ENCODE measurements at places on chromosomes 3 and 15. TPM values are rescaled to one million over a fixed set of nuclear protein-coding genes. Genes with fewer than 3 reads are reported as not detected.
A peak's percentile ranks its signal among the peaks of the same experiment; 100 is the strongest.

DNA sequence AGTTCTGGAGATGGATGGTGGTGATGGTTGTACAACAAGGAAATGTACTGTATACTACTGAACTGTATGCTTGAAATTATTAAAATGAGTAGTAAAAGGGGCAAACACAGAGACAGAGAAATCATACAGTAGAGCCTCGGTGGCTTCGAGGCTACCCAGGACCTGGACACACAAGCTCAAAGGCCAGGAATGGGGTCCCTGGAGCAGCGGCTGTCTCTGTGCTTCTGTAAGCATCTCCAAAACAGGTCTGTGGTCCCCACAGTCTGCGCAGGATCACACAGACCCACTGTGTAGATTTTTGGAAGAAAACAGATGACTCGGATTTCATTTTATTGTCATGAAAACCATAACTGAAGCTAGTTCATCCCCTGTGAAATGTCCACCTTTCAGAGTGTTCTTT is 39.7 kb downstream of the PGPEP1L start:
- no peak for DNase-seq
- no peak overlapping the region for H3K4me3 ChIP-seq
- no peak overlapping the region for H3K27ac ChIP-seq
- no peaks in the 10 kb centered on the region for H3K36me3 ChIP-seq
- H3K27me3 ChIP-seq = no peaks in the 10 kb centered on the region

GRCh38 chr15:75921732-75922703 is 18.3 kb downstream of the FBXO22 start:
- no peak overlapping the region for H3K4me3 ChIP-seq
- no peak for DNase-seq
- no peaks in the 10 kb centered on the region for H3K36me3 ChIP-seq
- no peak overlapping the region for H3K27ac ChIP-seq
- no peaks in the 10 kb centered on the region for H3K27me3 ChIP-seq

DNA sequence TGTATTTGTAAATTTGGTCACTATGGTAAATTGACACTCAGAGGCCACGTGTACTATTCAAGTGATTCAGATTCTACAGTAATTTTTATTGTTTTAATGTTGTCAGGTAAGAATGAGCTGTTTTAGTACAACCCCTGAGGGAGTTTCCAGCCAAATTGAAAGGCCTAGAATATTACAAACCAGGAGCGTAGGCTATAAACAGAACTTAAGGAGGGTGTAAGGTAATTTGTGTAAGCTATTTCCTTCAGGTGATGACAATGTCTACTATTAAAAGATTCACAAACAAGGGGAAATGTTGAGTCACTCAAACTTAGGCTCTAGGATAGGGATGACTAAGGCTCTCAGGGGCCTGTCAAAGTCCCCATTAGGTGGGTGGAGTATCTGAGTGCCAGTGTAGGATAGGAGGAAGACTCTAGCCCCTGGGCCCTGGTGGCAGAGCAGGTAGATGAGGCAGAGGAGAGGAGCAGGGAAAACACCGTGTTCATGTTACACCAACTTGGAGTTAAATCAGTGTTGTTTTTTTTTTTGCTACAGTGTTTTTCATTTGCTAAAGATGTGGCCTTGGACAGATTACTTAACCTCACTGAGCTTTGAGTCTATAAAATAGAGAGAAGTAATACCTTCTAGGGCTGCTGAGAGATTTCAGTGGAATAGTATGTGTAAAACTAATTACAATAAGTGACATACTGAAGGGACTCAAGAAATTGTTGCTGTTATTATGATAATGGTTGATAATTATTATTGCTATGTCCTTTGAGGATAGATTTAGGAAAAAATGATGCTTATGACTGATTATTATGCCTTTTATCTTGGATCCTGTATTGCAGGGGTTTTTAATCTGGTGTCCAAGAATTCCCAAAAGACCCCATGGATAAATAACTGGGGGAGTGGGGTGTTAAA is 10.3 kb downstream of the TM4SF1 start:
- H3K27me3 ChIP-seq = no peaks in the 10 kb centered on the region
- H3K36me3 ChIP-seq = peaks cover 7% of the 10 kb centered on the region
- no peak overlapping the region for H3K27ac ChIP-seq
- DNase-seq = no peak
- no peak overlapping the region for H3K4me3 ChIP-seq
- H3K4me1 ChIP-seq = peaks cover 35% of the 10 kb centered on the region

DNA sequence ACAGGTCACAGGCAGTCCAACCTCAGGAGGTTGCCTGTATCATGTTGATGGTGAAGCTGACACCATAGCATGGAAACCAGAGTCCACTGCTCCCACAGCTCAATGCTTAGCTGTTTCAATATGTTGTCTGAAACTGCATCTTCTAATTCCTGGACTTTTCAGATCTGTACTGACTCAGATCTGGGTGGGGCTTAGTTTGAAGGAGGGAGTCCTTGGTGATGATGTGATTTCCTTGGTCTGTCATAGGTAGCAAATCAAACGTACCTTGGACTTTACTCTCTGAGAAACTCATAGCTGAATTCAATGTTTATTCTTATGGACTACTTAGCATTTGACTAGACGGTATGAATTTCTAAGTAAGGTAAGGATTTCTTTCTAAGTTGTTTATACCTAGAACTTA is at the start of gene HHLA2:
Gene HHLA2, plus strand, starts transcription at position 310 of the 400 bp plus-strand sequence. CDS start 55,266 bp downstream, outside the sequence.
- H3K4me3 ChIP-seq = no peak within 1 kb of the TSS
- no peaks in the 10 kb centered on the region for H3K27me3 ChIP-seq
- no peaks in the 10 kb centered on the region for H3K36me3 ChIP-seq
- no peaks in the 10 kb centered on the region for H3K4me1 ChIP-seq

DNA sequence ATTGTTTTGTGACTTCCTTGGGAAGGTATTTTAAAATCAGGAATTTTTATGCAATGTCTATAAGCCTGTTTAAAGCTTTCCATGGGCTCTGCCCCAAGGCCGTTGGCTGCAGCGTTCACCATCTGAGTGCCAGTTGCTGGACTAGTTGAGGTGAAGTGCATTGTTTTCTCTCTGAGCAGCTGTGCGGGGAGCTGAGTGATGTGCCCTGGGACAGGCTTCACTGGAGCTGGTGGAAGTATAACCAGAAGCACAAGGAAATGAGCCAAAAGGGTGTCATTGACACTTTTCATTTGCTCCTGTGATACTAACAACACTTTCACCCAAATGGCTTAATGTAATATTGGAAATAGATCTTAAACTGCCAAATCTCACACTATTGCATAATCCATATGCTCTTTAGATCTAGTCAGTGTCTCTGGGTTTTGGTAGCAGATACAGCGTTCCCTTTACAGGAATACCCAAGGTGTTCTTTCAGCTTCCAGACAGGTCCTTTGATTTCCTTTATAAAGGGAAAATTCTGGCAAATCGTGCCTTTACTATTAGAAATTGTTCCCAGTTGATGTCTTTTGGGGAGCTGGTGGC is 29.2 kb downstream of the APH1B start:
- no peaks in the 10 kb centered on the region for H3K4me1 ChIP-seq
- H3K36me3 ChIP-seq = peaks cover 23% of the 10 kb centered on the region
- H3K27ac ChIP-seq = no peak overlapping the region
- H3K4me3 ChIP-seq = no peak overlapping the region
- DNase-seq = no peak

Gene RBP2
- total RNA-seq = not detected

GRCh38 chr3:174955513-174956016 is 96.4 kb downstream of the NAALADL2 start:
- peaks cover 34% of the 10 kb centered on the region for H3K4me1 ChIP-seq
- no peak overlapping the region for H3K27ac ChIP-seq
- no peak for DNase-seq
- no peak overlapping the region for H3K4me3 ChIP-seq
- H3K36me3 ChIP-seq = no peaks in the 10 kb centered on the region

DNA sequence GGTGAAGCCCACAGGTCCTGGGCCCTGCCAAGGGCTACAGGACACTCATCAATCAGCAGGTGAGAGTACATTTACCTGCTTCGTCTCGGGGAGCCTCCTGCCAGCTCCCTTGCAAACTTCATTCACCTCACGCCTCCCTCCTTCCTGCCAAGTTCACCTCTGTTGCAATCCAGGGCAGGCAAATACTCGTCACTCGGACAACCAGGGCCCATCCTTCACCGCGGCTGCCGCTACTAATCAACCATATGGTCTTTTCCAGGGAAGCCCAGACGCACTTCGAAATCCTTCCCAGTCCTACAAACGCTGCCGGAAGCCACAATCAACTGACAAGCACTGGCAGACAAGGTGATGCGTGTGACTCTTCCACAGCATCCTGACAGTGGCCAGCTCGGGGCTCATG is 200.7 kb upstream of the NSMCE3 start:
- no peaks in the 10 kb centered on the region for H3K27me3 ChIP-seq
- no peak overlapping the region for H3K4me3 ChIP-seq
- no peak for DNase-seq
- no peaks in the 10 kb centered on the region for H3K36me3 ChIP-seq
- H3K4me1 ChIP-seq = no peaks in the 10 kb centered on the region
- no peak overlapping the region for H3K27ac ChIP-seq

GRCh38 chr3:134887536-134887935 is 92.5 kb downstream of the EPHB1 start:
- DNase-seq = no peak
- H3K27ac ChIP-seq = no peak overlapping the region
- H3K27me3 ChIP-seq = no peaks in the 10 kb centered on the region
- H3K36me3 ChIP-seq = no peaks in the 10 kb centered on the region

Gene CILP
- total RNA-seq = 8.5 TPM

- H3K36me3 ChIP-seq = no peaks in the 10 kb centered on the region
- H3K4me1 ChIP-seq = no peaks in the 10 kb centered on the region
- no peak for DNase-seq
- H3K4me3 ChIP-seq = no peak overlapping the region
- H3K27me3 ChIP-seq = no peaks in the 10 kb centered on the region
These were observed 233.4 kb upstream of the LRTM1 start for GRCh38 chr3:55161231-55161630.

Gene FAM43A
- 17.8 TPM for total RNA-seq

GRCh38 chr3:67286586-67286985 is 288.5 kb downstream of the KBTBD8 start:
- no peaks in the 10 kb centered on the region for H3K36me3 ChIP-seq
- H3K4me1 ChIP-seq = peaks cover 31% of the 10 kb centered on the region
- no peaks in the 10 kb centered on the region for H3K27me3 ChIP-seq
- no peak for DNase-seq
- no peak overlapping the region for H3K27ac ChIP-seq
- no peak overlapping the region for H3K4me3 ChIP-seq

DNA sequence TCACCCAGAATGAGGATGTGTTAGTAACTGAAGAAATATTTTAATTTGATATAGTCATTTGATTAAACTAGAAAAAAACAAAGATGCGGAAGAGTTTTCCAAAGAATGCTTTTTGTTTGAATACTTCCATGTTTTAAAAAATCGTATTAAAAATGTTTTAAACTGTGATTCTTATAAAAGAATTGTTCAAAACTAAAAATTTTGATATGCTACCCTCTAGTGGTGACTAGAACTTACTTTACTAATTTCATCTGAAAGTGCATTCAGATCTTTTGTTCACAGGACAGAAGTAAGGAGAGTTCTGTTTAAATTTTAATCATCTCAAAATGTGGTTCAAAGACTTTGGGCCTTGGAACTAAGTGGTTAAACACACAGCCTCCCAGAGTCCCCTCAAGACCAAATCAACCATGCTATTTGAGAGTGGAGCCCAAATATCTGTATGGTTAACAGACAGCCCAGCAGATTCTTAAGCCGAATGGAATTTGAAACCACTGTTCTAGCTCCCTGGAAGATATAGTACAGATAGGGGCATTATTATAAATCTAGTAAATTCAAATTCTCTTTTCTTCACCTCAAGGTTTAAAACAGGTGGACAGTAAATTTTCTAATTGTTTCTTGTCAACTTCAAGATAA is 45.2 kb upstream of the SYNPR start:
- no peak overlapping the region for H3K4me3 ChIP-seq
- H3K4me1 ChIP-seq = no peaks in the 10 kb centered on the region
- no peaks in the 10 kb centered on the region for H3K27me3 ChIP-seq

GRCh38 chr15:55005679-55006078 is 191.1 kb downstream of the RSL24D1 start:
- H3K4me3 ChIP-seq = no peak overlapping the region
- H3K27me3 ChIP-seq = no peaks in the 10 kb centered on the region
- no peaks in the 10 kb centered on the region for H3K36me3 ChIP-seq
- DNase-seq = no peak
- H3K4me1 ChIP-seq = peaks cover 10% of the 10 kb centered on the region
- no peak overlapping the region for H3K27ac ChIP-seq

- no peak overlapping the region for H3K27ac ChIP-seq
- no peak for DNase-seq
- no peaks in the 10 kb centered on the region for H3K36me3 ChIP-seq
These were observed 1.4 kb downstream of the PAQR5 start for GRCh38 chr15:69299943-69300588.

GRCh38 chr15:78389322-78389721 is 48.7 kb upstream of the IREB2 start:
- no peaks in the 10 kb centered on the region for H3K36me3 ChIP-seq
- H3K27me3 ChIP-seq = no peaks in the 10 kb centered on the region
- H3K4me1 ChIP-seq = no peaks in the 10 kb centered on the region
- DNase-seq = no peak

DNA sequence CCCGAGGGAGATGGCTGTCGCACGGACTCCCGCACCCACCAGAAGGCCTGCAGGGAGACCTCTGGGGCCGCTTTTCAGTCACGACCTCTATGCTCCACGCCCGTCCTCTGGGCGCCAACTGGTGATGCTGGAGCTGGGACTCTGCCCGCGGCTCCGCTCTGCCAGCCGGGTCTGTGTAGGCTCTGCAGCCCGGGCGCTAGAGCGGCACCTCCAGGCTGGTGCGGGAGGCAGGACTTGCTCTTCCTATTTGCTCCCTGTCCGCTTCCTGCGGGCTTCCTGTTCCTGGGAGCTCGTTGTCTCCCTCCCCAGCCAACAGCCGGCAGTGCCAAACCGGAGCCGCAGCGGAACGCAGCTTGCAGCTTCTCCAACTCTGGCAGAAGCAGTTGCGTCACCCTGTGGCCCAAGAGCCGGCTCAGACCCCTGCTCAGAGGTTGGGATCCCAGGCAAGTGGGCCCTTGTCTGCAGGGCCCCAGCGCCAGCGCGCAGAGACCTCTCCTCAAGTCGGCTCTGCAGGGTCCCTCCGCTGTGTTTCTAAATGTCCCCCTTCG is 285.9 kb downstream of the XXYLT1 start:
- H3K4me3 ChIP-seq = peak overlapping the region; percentile 66
- no peaks in the 10 kb centered on the region for H3K36me3 ChIP-seq
- DNase-seq = no peak
- peaks cover 5% of the 10 kb centered on the region for H3K4me1 ChIP-seq
- no peaks in the 10 kb centered on the region for H3K27me3 ChIP-seq

Gene NPAP1
- total RNA-seq = not detected

DNA sequence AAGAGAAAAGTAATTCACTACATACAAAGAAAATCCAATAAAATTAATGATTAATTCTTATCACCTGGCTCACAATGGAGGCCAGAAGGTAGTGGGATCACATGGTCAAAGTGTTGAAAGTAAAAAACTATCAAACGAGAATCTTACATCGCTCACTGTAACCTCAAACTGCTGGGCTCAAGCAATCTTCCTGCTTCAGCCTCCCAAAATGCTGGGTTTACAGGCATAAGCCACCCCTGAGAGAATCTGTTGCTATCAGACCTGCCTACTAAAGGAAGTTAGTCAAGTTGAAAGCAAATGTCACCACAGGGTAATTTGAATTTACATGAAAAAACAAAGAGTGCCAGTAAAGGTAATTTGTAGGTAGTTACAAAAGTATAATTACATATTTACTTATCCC is 103.3 kb downstream of the PCCB start:
- H3K27ac ChIP-seq = no peak overlapping the region
- no peaks in the 10 kb centered on the region for H3K4me1 ChIP-seq
- H3K4me3 ChIP-seq = no peak overlapping the region

- H3K4me3 ChIP-seq = no peak overlapping the region
- H3K27ac ChIP-seq = no peak overlapping the region
- H3K4me1 ChIP-seq = peaks cover 4% of the 10 kb centered on the region
- DNase-seq = no peak
- no peaks in the 10 kb centered on the region for H3K36me3 ChIP-seq
- H3K27me3 ChIP-seq = no peaks in the 10 kb centered on the region
These were observed 629.0 kb upstream of the TGFBR2 start for GRCh38 chr3:29977360-29977759.

All from thoracic aorta (tissue), 2 donors.